ENCODE measurements at places on chromosomes 13 and 19.

DNA sequence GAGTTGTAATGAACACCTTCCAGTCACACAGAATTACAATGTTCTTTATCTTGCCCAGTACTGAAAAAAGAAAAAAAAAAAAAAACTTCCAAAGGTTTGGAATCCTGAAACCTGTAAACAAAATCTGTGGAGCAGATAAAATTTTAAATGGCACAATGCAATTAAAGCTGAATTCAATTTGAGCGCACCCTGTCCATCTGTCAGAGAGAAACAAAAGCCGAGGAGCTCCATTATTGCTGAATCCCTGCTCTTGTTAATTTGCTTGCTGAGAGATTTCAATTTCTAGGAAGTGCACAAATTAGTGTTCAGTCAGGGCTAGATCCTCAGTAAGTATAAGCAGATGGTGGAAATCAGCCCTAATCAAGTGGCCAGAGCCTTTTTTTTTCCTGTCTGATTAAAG is 65.2 kb downstream of the DACH1 start:
- DNase-seq = no peak

GRCh38 chr13:59468396-59468795 is 695.3 kb downstream of the DIAPH3 start:
- DNase-seq = no peak

DNA sequence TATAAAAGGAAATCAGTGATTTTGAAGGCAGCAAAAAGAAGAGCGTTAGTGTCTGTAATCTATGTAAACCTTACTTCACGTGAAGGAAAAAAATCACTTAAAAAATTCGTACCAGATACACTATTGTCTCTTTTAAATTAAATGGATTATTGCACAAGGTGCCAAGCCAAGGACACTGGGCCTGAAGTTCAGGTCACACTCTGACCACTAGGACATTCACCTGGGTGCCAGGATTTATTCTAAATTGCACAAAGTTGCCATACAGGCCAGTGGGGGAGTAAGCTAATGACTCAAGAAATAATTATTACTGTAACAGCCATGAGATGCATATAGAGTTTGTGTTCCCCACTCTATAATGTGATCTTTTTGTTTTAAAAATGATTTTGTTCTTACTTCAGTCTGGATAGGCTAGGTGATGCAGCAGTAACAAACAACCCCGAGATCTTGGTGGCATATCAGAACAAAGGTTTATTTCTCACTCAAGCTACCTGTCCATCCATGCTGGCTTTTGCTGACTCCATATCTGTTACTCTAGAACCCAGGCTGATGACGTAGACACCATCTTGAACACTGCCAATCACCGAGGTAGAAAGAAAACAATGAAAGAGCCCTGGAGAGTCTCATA is 252.1 kb downstream of the DCT start:
- no peak for DNase-seq

DNA sequence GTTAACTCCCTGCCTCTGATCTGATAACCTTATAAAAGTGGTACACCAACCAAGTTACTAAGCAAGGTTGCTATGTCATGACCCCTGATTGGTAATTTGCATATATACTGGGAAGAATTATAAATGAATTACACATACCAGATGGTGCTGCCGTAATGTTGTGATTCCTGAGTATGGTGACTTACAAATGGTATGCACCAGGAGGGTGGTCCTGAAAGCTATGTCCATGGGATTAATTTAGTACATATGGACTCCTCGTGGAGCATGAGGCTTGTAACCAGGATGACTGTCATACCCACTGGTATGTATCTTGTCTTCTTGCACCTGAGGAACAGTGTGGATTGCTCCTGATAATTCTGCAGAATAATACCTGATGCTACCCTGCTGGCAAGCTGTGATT is 240.6 kb downstream of the GPC6 start:
- no peak for DNase-seq

DNA sequence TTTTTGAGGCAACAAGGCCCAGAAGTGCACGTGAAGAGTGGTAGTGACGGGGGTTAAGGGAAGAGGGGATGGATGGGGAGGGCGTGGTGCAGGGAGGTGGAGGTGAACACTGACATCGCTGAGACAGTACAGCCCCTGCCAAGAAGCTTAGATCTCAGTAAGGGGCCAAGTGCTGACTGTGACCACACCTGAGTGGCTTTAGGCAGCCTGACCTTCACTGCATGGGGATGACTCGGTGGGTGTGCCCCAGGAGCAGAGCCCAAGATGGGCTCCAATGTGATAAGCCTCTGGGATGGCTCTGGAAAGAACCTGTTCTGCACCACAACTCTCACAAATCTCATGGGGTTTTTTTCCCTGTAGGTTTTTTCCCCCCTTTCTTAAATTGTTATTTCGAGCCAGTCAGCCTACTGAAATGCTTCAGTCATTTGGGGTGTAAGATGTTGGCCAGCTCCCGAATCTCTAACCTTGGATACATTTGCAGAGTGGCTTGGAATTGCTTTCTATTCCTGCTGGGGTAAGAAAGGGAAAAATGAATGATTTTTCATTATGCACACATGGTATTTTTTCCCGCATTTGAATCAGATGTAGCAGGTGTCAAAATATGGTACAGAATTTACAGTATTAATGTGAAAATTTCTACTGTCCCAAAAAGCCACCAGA is 165.0 kb downstream of the TM9SF2 start:
- DNase-seq = no peak

All from hepatic stellate cell (primary cell).